Stimulated activated CD4-positive, alpha-beta T cell treated with anti-CD3 and anti-CD28 coated beads, Interleukin-15, amount 100 ng/mL, for 1 hour (primary cell): ENCODE measurements at places on chromosomes 6 and 20.

GRCh38 chr6:139219746-139220145 lies 72.1 kb downstream of the TXLNB start:
- no peak for DNase-seq

DNA sequence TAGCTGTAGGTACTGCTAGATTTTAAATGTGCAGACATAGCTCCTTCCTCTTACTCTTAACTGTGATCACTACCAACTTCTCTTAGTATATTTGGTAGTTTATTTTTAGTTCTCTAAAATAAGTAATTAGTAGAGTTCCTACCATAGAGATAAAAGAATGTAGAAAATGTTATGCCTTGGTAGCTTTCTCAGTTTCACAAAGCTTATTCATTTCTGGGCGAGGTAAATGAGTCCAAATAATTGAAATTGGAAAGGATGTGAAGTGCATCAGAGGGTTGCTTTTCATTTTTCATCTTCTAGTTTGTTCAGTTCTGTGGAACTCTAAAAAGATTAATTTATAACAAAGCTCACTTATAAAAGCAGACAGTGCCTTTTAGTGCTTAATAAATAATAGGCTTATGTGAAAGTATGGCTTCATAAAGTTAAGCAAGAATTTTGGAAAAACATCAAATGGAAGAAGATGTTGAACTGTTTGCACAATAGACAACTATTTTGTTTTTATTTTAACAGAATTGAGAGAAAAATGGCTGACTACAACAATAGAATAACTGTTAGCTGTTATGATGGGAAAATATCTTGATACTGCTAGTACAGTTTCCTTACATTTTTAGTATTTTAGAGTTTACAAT lies 303.7 kb downstream of the UTRN start:
- DNase-seq = no peak

GRCh38 chr6:53250176-53251032 lies 98.3 kb downstream of the ELOVL5 start:
- DNase-seq = no peak

DNA sequence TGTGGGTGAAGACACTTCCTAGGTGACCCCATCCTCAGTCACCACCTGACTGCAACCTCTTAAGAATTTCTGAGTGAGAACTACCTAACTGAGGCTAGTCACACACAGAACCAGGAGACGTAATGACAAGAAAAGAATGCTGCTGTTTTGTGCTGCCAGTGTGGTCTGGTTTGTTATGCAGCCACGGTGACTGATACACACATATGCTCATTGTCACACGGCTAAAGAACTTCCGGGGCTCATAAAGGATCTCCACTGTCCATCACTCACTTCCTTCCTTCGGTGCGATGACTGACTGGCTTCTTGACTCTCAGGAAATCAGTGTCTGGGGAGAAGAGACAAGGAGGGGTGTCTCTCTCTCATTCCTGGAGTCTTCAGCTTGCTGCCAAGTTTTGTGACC lies 88.0 kb downstream of the SLC24A3 start:
- DNase-seq = no peak

- DNase-seq = no peak
These were observed at the start of gene ATP9A for GRCh38 chr20:51767867-51768758. TSS of gene ATP9A (minus strand) at chr20:51768390. CDS start at chr20:51768369, 21 bp downstream.
